Retina (tissue), 1 donor: ENCODE measurements at places on chromosomes 3 and 15.

DNA sequence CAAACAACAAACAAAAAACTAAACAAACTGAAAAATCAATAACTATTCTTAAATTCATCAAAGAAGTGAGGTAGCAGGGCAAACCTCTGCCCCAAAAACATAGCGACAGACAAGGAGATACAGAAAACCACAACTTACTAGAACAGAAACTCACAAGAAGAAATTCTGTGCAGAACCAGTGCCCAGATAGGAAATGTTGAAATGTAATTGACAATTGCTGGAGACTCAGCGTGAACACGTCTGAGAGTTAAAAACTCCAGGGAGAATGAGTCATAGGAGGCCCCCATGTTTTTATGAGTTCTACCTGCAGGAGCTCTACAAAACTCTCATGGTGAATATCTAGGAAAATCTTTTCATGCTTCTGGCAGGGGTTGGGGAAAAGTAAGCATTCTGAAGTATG, 95.5 kb upstream of the SETMAR start:
- no peak for DNase-seq

DNA sequence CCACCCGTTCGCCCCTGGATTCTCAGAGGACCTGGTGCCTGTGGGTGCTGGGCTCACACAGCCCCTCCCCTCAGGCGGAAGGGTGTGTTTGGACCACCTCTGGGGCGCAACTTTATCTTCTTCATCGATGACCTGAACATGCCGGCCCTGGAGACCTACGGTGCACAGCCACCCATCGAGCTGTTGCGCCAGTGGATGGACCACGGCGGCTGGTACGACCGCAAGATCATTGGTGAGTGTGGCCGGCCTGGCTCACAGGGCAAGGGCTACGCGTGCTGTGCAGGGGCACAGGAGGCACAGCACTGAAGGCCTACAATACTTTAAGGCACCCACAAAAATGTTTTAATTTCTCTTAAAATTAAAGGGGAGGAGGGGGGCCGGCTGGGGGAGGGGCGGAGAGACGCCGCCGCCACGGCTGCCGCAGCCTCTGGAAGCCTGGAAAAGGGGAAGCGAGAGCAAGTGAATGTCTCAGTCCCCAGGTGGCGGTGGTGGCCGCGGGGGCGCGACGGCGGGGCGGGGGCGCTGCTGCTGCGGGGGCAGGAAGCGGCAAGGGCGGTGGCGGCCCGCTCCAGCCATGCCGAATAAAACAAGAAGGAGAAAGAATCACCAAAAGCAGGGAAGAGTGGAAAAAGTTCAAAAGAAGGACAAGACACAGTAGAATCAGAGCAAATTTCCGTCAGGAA, 56.8 kb downstream of the DNAH1 start:
- no peak for DNase-seq

GRCh38 chr3:52190294-52191074, 7.5 kb upstream of the ALAS1 start:
- DNase-seq = no peak

DNA sequence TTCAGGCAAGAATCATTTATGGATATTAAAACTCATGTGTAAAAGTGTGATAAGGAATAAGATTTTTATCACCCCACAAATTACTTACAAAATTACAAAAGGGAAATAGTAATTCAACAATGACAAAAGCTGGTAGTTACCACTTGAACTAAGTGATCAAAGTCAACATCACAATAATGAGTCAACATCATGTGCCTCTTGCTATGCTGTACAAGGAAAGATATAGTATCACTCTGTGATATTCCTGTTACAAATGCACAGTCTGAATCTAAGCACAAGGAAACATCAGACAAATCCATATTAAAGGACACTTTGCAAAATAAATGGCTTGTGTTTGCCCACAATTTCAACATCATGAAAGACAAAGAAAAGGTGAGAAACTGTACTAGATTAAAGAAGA, 90.5 kb upstream of the PLCL2 start:
- DNase-seq = no peak

GRCh38 chr15:62549345-62549970, 384.4 kb upstream of the C2CD4B start:
- no peak for DNase-seq

DNA sequence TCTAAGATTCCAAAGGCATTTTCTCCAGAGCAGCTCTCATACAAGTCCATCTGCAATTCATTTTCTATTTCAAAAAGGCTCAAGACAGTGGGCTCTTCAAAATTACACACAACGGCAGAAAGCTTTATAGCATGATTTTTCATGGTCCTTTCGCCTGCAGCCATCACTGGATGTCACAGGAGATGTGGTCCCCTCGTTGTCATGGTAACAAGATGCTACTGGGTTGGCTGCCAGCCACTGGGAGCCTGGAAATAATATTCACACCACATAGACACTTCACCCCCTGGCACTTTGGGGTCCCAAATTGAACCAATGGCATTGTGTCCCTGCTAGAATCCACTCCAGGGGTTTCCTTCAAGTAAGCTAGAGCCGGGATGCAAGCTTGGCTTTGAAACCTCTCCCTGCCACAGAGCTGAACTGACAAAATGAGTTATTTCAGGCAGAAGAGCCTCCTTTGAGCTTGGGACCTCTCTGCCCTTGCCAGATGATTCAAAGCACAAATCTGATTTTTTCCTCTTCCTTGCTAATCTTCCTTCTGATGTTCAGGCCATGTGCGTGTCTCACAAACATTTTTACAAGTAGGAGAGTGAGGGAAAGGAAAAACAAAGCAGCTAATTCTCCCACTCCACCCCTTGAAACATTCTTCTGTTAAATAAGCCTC, 512.6 kb upstream of the ADAMTS9 start:
- peak; percentile 72 for DNase-seq

GRCh38 chr3:129343643-129344360, 65.1 kb downstream of the HMCES start:
- peak; percentile 76 for DNase-seq

DNA sequence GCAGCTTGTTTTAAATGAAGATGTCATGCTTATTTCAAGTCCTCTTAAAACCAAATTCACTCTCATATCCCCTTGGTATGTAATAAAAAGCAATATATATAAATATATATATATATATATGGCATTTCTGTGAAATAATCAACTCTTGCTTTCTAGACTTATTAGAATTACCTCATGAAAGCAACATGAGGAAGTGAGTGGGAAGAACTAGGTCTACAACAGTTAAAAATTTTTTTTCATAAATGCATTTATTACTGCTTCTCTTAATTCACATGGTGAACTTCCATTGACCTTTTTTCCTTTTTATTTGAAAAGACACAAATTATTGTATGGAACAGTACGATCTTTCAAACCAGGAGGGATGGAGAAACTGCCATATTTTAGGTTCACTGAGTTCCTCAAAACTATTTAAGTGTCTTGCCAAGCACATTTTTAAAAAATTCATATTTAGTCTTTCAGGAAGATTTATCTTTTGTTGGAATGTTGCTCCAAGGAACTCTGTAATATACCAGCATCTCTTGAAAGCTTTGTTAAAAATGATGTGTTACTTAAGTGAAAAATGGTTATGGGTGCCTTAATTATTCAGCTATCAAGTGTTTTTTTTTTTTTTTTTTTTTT, 185.2 kb downstream of the GHSR start:
- DNase-seq = no peak

DNA sequence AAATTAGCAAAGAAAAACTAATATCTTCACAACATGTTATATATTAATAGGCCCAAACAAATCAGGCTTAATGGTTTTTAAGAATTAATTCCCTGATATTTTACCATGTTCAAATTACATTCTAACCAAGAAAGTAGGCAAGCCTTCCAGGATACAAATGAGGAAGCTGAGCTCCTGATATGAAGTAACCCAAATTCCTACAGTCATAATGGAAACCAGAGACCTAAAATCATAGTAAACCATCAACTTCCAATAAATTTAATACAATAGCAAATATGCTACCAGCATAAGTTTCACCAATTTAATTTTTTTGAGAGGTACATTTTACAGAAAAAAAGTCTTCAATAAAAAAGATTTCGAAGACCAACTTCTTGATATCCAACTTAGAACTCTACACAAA, 3.8 kb downstream of the DCBLD2 start:
- DNase-seq = no peak

DNA sequence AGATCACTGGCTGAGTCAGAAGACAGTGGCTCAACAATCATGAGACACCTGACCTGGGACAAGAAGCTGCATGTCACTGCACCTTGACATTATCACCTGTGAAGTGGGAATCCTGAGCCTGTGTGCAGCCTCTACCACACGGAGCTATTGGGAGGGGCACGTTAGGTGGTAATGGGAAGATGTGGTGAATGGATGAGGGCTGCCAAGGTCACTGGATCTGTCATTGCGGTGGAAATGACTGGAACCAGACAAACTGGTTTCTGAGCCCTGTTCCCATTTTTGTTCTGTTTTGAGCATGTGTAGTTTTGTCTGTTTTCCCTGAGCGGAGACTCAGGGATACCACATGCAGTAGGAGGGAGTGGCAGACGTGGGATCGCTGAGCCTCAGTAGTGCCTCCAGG, 235.5 kb downstream of the OPA1 start:
- DNase-seq = no peak

DNA sequence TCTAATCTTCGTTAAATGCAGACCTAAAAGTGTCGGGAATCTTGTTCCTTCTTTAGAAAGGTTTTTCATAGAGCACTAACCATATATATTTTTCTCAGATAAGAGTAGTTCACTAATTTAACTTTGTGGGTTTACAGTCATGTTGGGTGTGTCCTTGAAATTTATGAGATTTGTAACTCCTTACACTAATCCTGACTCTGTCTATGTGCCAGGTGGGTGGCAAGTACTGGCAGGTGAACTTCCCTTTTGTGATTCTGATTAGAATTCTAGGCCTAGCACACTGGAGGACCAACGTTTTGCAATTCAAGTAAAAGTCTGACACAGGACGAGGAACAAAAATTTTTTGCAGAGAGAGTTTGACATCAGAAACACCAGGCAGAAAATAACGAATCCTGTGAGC, 220.1 kb downstream of the P3H2 start:
- DNase-seq = no peak

- peak; percentile 31 for DNase-seq
These were observed 219.4 kb downstream of the MEIS2 start for GRCh38 chr15:36880913-36881460.

GRCh38 chr3:117735481-117736101, 1026.0 kb downstream of the TUSC7 start:
- DNase-seq = no peak

GRCh38 chr15:88800026-88800425, 3.2 kb upstream of the ACAN start:
- no peak for DNase-seq

- no peak for DNase-seq
These were observed 25.7 kb downstream of the MYO1E start for GRCh38 chr15:59346951-59347350.

GRCh38 chr3:127185962-127186674, 6.8 kb upstream of the PRR23E start:
- no peak for DNase-seq

- no peak for DNase-seq
These were observed 96.7 kb downstream of the DHX30 start for GRCh38 chr3:47899495-47900108.

DNA sequence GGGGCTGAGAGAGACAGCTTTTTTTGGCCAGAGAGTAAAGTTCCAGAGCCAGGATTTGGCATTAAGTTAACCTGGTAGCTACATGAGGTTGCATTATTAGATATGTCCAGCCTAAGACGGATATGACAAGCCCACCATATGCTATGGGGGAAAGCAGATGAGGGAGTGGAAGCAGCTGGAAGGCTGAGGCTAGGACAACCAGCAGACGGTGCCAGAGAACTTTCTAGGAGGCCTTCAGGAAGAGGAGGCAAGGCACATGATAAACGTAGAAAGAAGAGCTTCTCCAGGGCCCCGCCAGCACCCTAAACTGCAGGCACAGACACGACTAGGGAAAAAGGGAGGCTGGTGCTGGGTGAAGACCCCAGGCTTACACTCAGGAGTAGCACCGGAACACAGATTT, 87.0 kb downstream of the CTNNB1 start:
- no peak for DNase-seq

DNA sequence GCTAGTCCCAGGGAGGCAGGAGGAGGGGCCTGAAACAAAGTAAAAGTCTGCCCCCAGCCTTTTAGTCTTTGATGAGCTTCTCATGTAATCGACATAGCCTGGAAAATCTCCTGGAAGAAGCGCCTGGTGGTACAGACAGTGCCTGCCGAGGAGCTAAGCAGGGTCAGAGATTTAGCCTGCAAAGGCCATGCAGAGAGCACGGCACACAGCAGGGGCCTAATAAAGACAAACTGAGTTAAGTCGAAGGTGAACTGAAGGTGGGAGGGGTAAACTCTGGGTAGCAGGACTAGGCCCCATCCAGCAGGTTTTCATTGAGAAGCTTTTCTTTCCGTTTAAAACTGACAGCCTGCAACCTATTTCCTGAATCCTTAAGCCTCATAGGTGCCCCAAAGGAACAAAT, 115.5 kb upstream of the ABHD17C start:
- no peak for DNase-seq

- DNase-seq = peak; percentile 71
These were observed 152.2 kb downstream of the IGSF11 start for GRCh38 chr3:118882353-118882947.

- no peak for DNase-seq
These were observed 17.0 kb downstream of the RAB7A start for GRCh38 chr3:128742821-128743594.

DNA sequence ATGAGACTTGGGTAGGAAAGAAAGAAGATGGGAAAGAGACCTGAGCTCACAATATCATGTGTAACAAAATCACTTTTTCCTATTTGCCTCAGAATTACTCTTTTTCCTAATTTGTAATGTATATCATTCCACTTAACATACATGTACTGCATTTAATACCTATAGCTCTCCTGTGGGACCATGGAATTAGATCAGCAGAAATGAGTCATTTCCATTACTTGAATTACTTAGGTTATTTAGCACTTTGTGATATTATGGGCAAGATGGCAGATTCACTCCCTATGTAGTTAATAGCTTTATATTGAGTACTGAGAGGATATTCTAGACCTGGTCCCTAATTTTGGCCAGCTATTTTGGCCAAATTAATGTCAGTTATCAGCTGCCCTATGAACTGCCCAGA, 70.5 kb downstream of the ZNF609 start:
- DNase-seq = no peak

GRCh38 chr15:26037369-26037768, 174.2 kb upstream of the ATP10A start:
- DNase-seq = no peak

DNA sequence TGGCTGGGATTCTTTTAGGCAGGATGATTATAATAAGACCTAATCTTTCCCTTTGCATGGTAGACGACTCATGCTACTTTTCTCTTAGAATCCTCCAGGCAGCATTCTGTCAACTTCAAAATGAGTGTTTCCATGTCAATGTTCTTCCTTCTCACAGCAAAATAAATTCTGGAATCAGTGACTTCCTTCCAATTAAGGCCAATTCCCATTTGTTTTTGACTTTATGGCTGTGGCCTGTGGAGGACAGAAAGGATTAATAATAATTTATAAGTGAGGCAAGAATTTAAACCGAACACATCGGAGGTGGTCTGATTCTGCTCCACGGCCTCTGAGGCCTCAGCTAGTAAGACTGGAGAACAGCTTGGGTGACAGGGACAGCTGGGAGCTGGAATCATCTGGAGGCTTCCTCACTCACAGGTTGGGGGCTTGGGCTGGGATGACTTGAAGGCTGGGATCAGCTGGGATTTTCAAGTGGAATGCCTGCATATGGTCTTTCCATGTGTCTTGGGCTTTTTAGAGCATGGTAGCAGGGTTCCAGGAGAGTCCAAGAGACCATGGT, 241.8 kb upstream of the MCTP2 start:
- peak; percentile 8 for DNase-seq
